ENCODE measurements at places on chromosomes 11 and 22. TPM values are rescaled to one million over a fixed set of nuclear protein-coding genes. Genes with fewer than 3 reads are reported as not detected.

- H3K4me3 ChIP-seq: no peak overlapping the region
- no peaks in the 10 kb centered on the region for H3K27me3 ChIP-seq
- no peak for DNase-seq
- no peaks in the 10 kb centered on the region for H3K36me3 ChIP-seq
- no peaks in the 10 kb centered on the region for H3K4me1 ChIP-seq
Observed at GRCh38 chr11:128613300-128613995, 26.1 kb upstream of the ETS1 start.

Gene ANO5
- total RNA-seq: 9.8 TPM

- no peaks in the 10 kb centered on the region for H3K27me3 ChIP-seq
- no peaks in the 10 kb centered on the region for H3K4me1 ChIP-seq
- H3K4me3 ChIP-seq: no peak overlapping the region
- peak overlapping the region; percentile 22 for H3K27ac ChIP-seq
- peak; percentile 26 for DNase-seq
- no peaks in the 10 kb centered on the region for H3K36me3 ChIP-seq
Observed at GRCh38 chr22:32558681-32559355, 84.2 kb downstream of the FBXO7 start.

- no peak overlapping the region for H3K4me3 ChIP-seq
- peak overlapping the region; percentile 98 for H3K27ac ChIP-seq
- H3K27me3 ChIP-seq: no peaks in the 10 kb centered on the region
- H3K36me3 ChIP-seq: no peaks in the 10 kb centered on the region
- peak; percentile 23 for DNase-seq
Observed at GRCh38 chr11:74417379-74417804, 19.2 kb upstream of the PGM2L1 start.

DNA sequence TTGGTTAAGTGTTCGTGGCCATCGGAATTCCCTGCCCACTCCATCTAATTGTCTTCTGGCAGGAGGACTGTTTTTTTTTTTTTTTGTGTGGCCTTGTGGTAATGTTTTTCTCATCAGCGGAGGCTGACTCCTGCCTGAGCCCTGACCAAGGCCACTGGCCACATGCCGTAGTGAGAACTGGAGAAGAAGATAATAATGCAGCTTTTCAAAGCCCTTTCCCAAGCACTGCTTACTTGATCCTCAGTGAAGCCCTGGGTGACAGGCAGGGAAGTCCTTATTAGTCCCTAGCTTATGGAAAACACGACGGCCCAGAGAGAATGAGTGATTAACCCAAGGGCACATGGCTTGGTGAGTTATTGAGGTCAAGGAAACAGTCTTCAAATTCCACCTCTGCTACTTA is 71.2 kb downstream of the ADM start:
- no peak overlapping the region for H3K4me3 ChIP-seq
- H3K27ac ChIP-seq: peak overlapping the region; percentile 56
- no peaks in the 10 kb centered on the region for H3K27me3 ChIP-seq
- DNase-seq: no peak
- H3K36me3 ChIP-seq: no peaks in the 10 kb centered on the region
- H3K4me1 ChIP-seq: peaks cover 46% of the 10 kb centered on the region

- no peak for DNase-seq
- no peak overlapping the region for H3K27ac ChIP-seq
- H3K36me3 ChIP-seq: no peaks in the 10 kb centered on the region
- peaks cover 16% of the 10 kb centered on the region for H3K4me1 ChIP-seq
- no peaks in the 10 kb centered on the region for H3K27me3 ChIP-seq
- H3K4me3 ChIP-seq: no peak overlapping the region
Observed at GRCh38 chr11:12195768-12196167, 85.4 kb downstream of the MICAL2 start.

GRCh38 chr11:104076455-104076854 is 40.0 kb downstream of the DDI1 start:
- H3K27ac ChIP-seq: no peak overlapping the region
- no peak for DNase-seq
- no peaks in the 10 kb centered on the region for H3K4me1 ChIP-seq
- no peak overlapping the region for H3K4me3 ChIP-seq
- H3K36me3 ChIP-seq: no peaks in the 10 kb centered on the region
- no peaks in the 10 kb centered on the region for H3K27me3 ChIP-seq
